ENCODE measurements at places on chromosomes 5 and 9. TPM values are rescaled to one million over a fixed set of nuclear protein-coding genes. Genes with fewer than 3 reads are reported as not detected.

DNA sequence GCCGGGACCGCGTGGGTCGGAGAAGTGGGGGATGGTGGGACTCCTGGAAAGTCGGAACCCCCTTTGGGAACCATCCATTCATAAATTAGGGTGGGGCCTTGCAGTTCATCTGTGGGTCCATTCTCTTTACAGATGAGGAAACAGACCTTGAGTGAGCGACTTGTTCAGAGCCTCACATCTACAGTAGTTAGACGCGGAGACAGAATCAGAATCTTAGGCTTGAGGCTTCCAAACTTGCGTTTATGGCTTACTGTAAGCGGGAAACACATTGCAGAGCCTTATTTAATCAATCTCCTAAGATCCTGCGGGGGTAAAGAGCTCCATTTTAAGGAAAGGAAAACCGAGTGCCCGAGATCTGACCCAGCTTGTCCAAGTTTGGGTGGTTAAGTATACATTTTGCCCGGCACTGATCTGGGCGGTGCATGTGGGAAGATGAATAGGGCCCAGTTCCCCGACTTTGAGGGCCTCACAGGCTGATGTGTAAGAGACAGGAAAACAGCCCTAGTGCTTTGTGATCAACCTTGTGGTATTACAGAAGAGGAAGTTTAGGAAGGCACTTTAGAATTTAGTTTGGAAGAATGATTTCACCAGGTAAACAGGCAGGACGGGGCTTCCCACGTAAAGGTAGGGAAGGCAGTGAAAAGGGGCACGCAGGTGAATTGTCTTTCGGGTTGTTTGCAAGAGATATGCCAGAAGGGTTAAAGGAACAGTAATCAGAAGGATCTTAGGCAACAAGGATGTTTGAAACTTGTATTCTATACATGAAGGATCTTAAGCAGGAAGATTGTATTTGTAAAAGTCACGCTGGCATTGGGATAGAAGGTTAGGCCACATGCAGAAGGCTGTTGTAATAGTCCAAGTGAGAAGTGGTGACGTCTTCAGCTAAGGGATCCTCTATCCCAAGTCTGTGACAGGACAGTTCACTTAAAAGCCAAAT is 744 bp downstream of the TARS1 start:
- DNase-seq = peak; percentile 37

GRCh38 chr5:24789611-24790351 is 145.0 kb upstream of the CDH10 start:
- DNase-seq = no peak

The KCTD16 gene
- 0.22 TPM for total RNA-seq

The PPP2R2B gene
- total RNA-seq = 0.99 TPM

The SERF1A gene
- 9.8 TPM for total RNA-seq

- DNase-seq = no peak
Observed at GRCh38 chr9:99178912-99179872, 42.5 kb downstream of the ALG2 start.

The FSTL4 gene
- total RNA-seq = 0.57 TPM

The CPLANE1 gene
- total RNA-seq = 21.6 TPM

The CDH10 gene
- not detected for total RNA-seq

- DNase-seq = no peak
Observed at GRCh38 chr9:90870621-90871326, 69.2 kb downstream of the SYK start.

DNA sequence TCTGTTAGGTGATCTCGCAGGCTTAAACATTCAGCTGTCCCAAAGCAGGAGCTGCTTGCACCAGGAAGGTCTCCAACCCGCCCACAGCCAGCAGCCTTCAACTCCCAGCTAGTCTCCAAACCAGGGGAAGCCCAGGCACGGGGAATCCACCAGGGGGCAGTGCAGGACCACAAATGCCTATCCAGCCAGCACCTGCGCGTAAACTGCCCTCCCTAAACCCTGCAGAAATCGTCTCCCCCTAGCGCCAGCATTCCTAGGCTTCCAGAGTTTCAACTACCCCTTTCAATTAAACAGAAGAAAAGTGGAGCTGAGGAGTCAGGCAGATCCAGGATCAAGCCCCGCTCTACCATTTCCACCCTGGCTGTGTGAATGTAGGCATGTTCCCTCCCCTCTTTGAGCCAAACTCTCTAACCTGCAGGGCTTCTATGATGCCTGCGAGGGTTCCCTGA is 72.0 kb downstream of the HRH2 start:
- DNase-seq = peak; percentile 94
